ENCODE measurements at places on chromosomes 1 and 21.

- no peak for DNase-seq
Measured at GRCh38 chr1:85374160-85374559, 90.8 kb downstream of the DDAH1 start.

- DNase-seq: no peak
Measured at GRCh38 chr1:61244114-61244513, 161.8 kb downstream of the NFIA start.

DNA sequence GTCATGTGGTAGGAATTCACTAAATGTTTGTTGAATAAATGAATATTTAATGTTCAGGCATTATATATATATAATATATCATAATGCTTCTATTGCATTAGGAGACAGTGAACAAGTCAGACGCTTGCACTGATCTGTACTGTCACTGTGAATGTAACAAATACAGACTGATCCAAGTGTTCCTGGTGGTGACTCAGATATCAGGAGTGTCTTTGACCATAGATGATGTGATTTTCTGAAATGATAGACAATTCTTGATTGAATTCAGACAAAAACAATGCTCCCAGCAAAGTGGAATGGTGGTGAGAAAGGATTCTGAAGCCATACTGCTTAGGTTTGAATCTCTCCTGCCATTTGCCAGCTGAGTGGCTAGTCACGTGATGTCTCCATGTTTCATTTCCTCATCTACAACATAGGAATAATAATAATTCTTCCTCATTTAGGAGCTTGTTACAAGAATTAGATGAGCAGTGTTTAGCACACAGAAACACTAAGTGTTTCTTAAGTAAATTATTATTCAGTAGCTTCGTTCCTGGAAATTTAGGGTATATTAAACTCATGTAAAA is 71.0 kb downstream of the OLFML2B start:
- DNase-seq: no peak

DNA sequence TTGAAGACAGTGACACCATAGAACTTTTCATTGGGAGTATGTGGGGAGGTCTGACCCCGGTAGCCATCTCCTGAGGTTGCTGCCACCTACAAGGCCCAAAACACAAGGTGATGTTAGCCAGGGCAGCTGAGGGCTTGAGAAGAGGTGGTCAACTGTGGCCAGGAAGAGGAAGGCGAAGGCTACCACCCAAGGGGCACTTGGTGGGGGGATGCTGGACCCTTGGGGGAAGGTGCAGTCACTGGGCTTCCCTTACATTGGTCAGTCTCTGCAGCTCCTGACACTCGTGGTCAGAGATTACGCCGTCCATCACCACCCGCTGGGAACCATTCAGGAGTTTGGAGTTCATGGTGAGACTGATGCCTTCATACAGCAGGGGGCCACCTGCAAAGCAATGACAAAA is 12.2 kb upstream of the CLDN19 start:
- no peak for DNase-seq

- DNase-seq: no peak
Measured at GRCh38 chr1:28577738-28578536, 14.1 kb upstream of the RAB42 start.

GRCh38 chr1:239126884-239127283 is 259.5 kb upstream of the CHRM3 start:
- DNase-seq: no peak

DNA sequence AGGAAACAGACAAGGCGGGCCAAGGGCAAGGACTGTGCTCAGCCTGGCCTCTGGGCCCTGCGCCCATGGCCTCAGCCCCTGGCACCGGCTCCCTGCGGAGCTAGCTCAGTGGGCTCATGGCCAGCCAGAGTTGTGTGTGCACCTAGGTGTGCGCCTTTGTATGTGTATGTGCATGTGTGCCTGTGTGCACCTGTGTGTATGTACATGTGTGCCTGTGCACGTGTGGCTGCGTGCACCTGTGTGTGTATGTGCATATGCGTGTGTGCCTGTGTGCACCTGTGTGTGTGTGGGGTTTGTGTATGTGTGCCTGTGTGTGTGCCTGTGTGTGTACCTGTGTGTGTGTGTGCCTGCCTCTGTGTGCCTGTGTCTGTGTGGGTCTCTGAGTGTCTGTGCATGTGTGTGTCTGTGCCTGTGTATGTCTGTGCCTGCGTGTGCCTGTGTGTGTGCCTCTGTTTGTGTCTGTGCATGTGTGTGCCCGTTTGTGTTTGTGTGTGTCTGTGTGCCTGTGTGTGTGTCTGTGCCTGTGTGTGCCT is 7.4 kb downstream of the GPR137B start:
- DNase-seq: no peak

DNA sequence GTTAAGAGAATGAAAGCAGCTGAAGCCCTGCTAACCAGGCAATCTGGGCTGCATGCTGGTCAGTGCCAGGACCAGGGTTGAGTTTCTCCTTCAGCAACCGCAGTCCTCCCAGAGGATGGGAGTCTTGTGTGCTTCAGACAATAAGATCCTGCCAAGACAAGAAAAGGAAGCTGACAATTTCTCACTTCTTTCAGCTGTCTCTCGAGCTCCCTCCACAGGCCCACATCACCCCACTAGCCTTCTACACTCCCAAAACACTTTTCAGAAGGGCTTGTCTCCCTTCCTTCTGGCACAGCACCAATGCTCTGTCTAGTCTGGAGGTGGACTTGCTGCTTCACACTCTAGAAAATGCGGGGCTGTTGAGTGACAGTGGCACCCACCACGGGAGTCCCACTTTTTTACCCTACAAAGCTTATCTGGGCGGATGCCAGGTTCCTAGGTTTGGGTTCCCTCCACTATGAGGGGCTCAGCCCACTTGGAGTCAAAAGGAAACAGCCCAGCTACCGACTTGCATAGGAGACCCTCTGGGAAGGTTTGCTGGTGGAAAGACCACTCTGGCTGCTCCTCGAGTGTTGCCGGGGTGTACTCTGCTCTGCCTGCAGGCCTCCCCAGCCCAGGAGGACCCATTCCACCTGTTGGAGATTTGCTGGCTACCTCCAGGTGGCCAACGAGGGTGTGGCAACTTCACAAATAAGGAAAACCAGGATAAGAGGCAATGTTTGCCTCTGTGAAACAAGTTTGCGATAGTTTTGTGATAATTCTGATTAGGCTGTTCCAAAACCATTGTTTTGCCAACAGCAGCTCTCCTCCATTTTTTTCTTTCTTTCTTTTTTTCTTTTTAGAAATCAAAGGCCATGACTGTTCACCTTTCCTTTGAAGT is 68.9 kb downstream of the TENT5C start:
- no peak for DNase-seq

DNA sequence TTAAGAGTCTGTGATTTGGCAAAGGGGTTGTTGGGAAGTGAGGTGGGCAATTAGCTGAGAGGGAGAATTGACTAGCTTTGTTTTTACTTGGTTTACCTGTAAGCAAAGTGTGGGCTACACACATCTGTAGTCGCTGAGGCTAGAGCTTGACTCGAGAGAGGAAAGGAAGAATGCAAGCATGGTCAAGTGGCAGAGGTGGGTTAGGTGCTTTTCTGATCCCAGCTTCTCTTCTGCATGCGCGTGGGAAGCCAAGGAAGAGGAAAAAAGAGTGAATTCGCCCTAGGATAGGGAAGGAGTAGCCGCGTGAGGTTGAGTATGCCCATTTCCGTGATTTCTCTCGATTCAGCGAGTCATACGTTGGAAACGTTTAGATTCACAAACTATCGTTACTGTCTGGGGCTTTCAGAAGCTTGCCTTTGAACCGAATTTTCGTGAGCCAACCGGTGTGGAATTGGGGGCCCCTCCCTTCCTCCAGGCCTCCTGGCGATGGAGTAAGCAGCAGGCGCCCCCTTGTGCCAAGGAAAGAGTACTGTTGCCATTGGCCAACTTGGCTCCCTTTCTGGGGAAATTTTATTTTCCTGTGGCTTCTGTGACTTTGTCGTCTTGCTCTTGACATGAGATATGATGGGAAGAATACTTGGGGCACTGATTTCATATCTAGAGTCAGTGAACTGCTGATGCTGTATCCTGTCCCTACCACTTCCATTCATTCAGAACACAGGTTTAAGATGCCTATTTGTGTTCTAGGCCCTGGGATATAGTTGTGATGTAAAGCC is 1.3 kb downstream of the PIGV start:
- DNase-seq: peak; percentile 46

GRCh38 chr1:159882527-159882862 is 17.5 kb downstream of the CFAP45 start:
- no peak for DNase-seq

- peak; percentile 46 for DNase-seq
Measured at GRCh38 chr1:156025876-156026275, 5.1 kb upstream of the SSR2 start.

DNA sequence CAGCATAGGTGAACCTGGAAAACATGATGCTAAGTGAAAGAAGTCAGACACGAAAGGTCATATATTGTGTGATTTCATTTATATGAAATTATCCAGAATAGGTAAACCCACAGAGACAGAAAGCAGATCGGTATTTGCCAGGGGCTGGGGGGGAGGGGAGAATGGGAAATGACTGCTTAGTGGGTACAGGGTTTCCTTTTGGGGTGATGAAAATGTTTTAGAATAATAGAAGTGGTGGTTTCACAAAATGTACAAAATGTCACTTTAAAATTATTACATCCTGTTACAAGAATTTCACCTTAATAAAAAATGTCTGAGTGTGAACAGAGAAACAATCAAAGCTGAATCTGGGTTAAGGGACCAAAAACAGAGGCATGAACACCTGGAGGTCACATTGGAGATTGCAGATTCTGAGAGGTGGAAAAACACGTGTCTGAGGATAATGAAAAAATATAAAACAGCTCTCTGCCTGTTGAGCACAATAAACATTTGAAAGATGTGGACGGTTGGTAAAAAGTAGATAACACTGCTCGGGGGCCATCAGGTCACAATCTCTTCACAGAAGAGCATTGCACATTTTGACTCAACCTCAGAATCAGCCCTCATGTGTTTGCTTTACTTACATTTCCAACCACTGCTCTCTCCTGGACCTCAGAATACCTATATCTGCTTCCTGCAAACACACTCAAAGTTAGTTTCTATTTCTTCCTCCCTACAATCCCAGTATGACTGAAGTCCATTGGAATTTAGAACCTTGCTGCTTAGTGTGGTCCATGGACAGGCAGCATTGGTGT is 3.2 kb downstream of the SLAMF6 start:
- no peak for DNase-seq

- no peak for DNase-seq
Measured at GRCh38 chr1:48596046-48596445, 124.0 kb upstream of the SPATA6 start.

- no peak for DNase-seq
Measured at GRCh38 chr1:223848536-223848935, 2.8 kb upstream of the TP53BP2 start.
